LNCaP clone FGC (cell line): ENCODE measurements at places on chromosomes 2 and 18.

- DNase-seq, result no peak
These were observed 7.1 kb downstream of the C2orf92 start for GRCh38 chr2:97676620-97677019.

GRCh38 chr2:226600184-226600583, 199.4 kb downstream of the IRS1 start:
- no peak for DNase-seq

DNA sequence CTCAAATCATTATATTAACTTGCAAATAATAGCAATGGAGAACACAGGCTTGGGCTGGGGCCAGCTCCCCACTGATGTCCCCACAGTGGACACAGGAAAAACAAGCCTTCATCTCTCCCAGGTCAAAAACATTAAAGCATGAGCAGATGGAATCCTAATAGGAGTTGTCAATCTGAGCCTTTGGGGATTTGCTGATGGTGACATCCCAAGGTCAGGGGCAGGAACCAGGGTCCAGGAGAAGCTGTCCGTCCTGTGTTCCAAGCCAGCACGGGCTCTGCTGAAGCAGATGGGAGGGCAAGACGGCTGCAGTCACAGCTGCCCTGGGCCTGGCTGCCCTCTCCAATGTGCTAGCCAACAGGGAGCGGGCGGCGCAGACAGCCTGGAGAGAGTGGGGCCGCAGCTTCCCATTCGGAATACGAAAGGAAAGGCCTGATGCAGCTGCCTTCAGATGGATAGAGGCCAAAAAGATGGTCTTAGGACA, 135.5 kb downstream of the NDUFA10 start:
- no peak for DNase-seq

DNA sequence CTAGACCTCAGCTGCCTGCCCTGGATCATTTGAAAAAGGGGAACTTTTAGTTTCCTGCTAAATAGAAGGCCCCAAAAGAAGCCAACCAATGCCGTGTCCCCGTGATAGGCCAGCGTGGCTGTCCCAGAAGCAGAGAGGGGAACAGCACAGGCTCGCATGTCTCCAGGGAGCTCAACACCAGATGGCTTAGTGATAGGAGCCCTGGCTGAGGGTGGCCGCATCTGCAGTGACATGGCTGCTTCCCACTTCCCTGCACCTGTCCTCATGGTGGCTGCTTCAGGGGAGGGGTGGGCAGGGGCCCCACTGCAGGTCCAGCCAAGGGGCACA, 79.6 kb downstream of the MBP start:
- DNase-seq, result no peak

GRCh38 chr2:26459991-26460612, 17.8 kb downstream of the OTOF start:
- no peak for DNase-seq

DNA sequence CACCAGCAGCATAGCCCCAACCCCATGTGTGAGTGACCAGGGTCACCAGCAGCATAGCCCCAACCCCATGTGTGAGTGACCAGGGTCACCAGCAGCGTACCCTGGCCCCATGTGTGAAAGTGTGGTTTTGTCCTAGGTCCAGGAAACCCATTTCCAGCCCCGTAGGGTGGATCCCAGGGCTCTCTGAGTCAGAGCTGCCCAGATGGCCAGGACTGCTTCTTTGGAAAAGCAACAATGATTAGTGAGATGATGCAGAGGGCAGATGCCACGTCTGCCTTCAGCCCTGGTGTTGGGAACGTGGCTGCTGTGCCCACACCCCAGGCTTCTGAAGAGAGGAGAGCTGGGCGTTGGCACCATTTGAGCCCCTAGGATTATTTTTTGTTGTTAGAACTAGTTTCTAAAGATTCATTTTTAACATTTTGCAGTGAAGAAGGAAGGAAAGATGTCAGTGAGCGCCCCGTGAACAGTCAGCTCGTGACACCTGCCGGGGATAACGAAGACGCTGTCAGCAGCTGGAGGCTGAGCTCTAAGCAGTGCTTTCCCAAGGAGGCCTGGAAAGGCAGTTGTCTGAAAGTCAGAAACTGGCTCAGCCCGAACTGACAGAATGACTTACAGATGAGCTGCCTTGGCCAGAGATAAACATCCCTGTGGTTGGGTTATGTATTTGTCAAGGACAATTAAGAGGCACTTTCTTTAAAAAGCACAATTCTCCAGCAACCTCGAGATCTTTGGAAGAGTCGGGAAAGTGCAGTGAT, 32.1 kb upstream of the KCNG2 start:
- DNase-seq, result no peak

DNA sequence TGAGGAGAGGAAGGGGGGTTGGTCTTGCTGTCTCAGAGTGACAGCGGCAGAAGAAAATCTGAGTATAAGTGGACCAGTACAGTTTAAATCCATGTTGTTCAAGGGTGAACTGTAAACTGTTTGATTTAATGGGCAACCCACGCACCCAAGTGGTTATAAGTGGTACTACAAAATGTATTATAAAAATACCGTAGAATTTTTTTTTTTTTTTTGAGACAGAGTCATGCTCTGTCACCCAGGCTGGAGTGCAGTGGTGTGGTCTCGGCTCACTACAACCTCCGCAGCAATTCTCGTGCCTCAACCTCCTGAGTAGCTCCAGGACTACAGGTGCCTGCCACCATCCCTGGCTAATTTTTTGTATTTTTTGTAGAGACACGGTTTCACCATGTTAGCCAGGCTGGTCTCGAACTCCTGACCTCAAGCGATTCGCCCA, 2.1 kb upstream of the CHCHD5 start:
- no peak for DNase-seq

- no peak for DNase-seq
These were observed 167.8 kb downstream of the NUP35 start for GRCh38 chr2:183292028-183292427.

DNA sequence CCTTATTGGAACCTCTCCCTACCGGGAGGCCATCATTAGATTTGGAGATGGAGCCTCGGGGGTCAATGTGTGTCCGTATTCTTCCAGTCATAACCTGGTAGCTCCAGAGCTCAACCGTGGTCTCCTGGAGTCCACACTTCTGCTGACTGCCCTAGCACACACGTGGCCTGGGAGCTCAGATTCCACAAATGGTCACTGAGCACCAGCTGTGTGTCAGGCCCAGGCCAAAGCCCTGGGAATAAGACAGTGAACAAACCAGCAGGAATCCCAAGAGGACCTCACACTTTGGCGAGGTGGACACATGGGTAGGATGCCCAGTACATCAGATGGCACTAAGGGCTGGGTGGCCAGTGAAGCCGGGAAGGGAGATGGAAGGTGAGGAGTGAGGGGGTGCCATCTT, 15.5 kb downstream of the GYPC start:
- DNase-seq, result no peak

DNA sequence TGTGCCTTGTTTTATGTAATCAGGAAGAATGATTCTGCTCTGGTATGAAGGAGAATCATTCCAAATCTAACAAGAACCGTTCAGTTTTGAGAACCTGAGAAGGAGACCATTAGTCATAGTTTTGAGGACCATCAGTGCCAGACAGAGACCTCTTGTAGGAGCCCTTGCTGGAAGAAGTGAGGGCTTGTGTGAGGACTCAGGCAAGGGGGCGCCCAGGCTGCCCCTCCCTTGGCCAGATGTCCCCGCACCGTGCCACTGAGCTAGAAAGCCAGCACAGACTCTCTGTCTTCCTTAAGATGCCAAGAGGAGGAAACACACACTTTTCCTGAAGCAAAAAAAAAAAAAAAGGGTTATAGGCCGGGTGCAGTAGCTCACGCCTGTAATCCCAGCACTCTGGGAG, 55.7 kb upstream of the SLC39A10 start:
- no peak for DNase-seq

GRCh38 chr18:43271593-43272432, 5.5 kb downstream of the SYT4 start:
- peak; percentile 53 for DNase-seq

DNA sequence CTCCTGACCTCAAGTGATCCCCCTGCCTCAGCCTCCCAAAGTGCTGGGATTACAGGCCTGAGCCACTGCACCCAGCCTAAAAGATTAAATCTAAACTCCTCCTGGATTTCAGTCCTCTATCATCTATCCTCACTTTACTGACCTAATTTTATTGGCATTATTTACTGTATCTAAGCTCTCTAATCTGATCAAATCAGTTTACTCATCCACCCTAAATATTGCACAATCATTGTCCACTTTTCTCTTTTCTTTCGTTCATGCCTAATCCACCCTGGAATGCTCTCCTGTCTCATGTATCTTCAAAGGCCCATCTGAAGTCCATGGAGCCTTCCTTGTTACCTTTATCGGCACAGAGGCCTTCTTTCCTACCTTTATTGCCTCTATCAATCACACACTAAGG, 31.6 kb upstream of the GPR155 start:
- DNase-seq, result no peak

GRCh38 chr2:173056705-173057364, 18.8 kb upstream of the MAP3K20 start:
- no peak for DNase-seq

DNA sequence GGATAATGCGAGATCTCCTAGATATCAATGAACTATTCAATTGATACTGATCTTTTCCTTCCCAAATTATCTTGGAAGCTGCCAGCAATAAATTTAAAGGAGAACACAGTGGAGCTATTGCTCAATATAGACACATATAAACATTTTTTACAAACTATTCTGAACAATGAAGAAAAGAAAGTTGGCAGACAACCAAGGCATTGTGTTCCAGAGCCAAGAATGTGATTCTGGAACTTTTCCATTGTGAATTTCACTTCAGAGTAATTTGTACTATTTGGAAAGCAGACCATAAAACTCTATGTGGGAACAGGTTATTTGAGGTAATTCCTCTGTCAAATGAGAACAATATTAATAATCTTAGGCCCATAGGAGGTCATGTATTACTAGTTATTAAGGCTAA, 588.2 kb downstream of the IRS1 start:
- peak; percentile 93 for DNase-seq

- DNase-seq, result no peak
These were observed 138.5 kb downstream of the DYM start for GRCh38 chr18:49321797-49322461.

DNA sequence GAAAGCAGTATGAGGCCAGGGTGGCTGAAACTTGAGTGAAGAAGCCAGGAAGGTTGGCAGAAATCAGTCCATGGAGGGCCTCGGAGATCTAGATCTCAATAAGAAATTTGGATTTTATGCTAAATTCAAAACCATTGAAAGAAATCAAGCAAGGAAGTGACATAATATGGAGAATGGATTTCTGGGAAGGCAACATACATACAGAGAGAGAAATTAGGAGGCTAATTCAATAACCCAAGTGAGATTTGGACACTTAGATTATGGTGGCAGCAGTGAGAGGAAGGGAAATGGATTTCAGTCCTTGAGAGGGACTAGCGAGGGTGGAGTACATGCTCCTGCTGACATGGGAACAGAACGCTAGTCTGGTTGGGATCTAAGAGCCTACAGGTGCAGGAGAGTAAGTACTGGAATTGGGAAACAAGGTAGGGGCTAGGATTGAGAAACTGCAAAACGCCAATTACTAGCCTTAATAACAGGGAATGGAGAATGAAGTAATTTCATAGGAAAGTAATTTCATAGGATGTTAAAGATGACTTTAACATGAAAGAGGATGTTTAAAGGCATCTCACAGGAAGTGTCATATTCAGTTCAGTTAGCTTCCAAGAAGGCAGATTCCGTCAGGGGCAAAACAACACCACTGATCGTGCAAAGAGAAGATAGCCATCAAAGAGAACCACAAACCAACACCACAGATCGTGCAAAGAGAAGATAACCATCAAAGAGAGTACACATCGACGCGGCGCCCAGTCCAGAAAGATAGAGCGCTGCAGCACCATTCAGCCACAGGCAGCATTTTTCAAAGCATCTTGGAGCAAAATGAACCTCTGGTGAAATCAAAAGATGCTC, 27.2 kb downstream of the CDKL4 start:
- DNase-seq, result no peak

DNA sequence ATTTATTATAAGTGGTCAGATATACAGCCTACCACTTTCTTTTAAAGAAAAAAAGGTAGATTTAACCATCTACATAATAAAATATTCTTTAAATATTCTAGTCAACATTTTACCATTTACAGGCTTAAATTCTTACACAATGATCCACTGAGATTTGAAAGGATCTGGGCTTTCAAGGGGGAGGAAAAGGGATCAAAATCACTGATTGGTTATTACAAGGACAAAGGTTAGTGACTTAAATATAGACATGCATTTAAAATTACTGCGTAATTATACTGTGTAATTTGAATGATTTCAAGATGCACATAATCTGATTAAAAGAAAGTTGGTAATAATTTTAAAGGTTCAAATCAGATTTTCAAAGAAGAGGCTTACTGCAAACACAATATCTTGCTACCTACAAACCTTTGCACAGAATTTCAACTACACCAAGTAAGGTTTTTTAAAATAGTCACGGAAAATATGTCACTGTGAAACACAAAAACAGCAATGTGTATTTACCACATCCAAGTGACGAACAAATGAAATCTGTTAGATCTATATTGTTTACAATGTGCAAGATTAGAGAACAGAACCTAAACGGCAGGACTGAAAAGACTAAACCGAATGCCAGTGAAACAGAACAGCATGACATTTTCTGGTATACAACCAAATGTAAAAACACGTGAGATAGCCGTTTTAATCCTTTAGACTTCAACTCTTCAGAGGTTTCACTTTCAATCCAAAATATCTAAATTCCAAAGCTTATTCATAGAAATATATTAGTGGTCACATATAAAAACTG, 40.8 kb downstream of the RTN4 start:
- DNase-seq, result no peak

- DNase-seq, result no peak
These were observed 39.6 kb upstream of the CLASP1 start for GRCh38 chr2:121688820-121689219.

- DNase-seq, result no peak
These were observed 201.1 kb downstream of the SH3RF3 start for GRCh38 chr2:109330056-109330455.

DNA sequence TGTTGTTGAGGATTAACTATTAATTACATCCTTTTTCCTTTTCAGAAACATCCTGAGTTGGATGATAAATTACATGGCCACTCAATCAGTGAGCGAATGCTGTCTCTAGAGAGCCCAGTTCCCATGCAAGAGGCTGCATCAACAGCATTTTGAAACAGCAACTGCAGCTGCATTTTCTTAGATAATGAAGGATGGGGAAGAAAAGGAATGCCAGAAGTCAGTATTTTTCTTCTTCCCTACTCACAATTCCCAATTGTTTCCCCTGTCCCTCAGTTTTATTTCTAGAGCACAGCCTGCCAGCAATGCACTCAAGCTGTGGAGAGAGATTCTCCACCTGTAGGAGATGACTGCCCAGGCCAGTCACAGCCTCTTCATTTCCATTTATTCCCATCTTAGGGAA, 6.9 kb downstream of the SCN7A start:
- DNase-seq, result no peak

GRCh38 chr18:31658670-31659575, 25.5 kb downstream of the B4GALT6 start:
- no peak for DNase-seq

- DNase-seq, result peak; percentile 23
These were observed 566 bp downstream of the GATA6 start for GRCh38 chr18:22169889-22170420.
